Right forelimb (tissue), 1 donor: ENCODE measurements at places on chromosomes 5 and 9.

GRCh38 chr5:157026789-157027424 lies 32.0 kb downstream of the HAVCR1 start:
- no peak for DNase-seq

DNA sequence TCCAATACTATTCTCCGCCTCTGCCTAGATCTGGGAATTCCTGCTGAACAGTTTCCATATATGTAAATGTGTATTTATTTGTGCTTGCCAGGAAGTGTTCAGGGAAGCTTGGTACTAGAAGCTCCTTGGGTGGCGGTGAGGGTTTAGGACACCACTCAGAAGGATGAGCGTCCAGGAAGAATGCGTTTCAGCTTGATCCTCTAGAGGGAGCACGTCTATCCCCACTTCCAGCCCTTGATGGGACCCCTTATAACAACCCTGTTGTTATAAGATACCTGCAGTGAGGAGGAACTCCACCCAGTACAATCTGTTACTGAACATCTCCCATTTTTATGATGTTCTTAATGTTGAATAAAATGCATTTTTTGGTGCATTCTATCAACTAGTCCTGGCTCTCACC lies 88.9 kb downstream of the CYFIP2 start:
- DNase-seq: no peak

GRCh38 chr5:80656425-80656824 lies 1.6 kb upstream of the DHFR start:
- DNase-seq: no peak

DNA sequence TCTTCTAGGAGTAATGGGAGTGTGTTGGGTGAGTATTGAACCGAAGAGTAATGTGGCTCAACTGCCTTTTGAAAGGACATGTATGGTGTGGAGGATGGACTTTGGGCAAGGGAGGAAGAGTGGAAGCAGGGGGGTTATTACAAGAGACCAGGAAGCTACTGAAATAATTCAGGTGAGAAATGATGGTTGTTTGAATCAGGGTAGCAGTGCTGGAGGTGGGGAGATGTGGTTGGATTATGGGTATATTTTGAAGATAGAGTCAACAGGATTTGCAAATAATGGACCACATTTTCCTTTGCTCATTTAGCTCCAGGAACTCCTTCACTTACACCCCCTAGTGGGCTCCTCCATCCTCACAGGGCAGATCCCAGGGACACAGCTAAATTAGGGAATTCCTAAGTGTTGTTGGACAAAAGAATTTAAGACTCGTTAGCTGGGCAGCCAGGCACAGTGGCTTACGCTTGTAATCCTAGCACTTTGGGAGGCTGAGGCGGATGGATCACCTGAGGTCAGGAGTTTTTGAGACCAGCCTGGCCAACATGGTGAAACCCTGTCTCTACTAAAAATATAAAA lies 1.2 kb upstream of the SLC4A9 start:
- DNase-seq: no peak

GRCh38 chr5:158545949-158546530 lies 553.7 kb downstream of the EBF1 start:
- DNase-seq: no peak

- DNase-seq: no peak
Measured at GRCh38 chr5:97167435-97167834, 15.6 kb downstream of the RIOK2 start.

- no peak for DNase-seq
Measured at GRCh38 chr9:129989362-129989708, 53.7 kb downstream of the FNBP1 start.

GRCh38 chr9:120152295-120152694 lies 427.7 kb downstream of the CDK5RAP2 start:
- DNase-seq: peak; percentile 45

- DNase-seq: peak; percentile 58
Measured at GRCh38 chr9:96022445-96023051, 147.1 kb downstream of the ERCC6L2 start.

DNA sequence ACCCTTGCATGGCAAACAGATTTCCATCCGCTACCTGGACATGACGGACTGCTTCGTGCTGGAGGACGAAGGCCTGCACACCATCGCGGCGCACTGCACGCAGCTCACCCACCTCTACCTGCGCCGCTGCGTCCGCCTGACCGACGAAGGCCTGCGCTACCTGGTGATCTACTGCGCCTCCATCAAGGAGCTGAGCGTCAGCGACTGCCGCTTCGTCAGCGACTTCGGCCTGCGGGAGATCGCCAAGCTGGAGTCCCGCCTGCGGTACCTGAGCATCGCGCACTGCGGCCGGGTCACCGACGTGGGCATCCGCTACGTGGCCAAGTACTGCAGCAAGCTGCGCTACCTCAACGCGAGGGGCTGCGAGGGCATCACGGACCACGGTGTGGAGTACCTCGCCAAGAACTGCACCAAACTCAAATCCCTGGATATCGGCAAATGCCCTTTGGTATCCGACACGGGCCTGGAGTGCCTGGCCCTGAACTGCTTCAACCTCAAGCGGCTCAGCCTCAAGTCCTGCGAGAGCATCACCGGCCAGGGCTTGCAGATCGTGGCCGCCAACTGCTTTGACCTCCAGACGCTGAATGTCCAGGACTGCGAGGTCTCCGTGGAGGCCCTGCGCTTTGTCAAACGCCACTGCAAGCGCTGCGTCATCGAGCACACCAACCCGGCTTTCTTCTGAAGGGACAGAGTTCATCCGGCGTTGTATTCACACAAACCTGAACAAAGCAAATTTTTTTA lies 242.9 kb downstream of the MARCHF11 start:
- no peak for DNase-seq

- no peak for DNase-seq
Measured at GRCh38 chr9:87479801-87480201, 17.9 kb upstream of the DAPK1 start.

DNA sequence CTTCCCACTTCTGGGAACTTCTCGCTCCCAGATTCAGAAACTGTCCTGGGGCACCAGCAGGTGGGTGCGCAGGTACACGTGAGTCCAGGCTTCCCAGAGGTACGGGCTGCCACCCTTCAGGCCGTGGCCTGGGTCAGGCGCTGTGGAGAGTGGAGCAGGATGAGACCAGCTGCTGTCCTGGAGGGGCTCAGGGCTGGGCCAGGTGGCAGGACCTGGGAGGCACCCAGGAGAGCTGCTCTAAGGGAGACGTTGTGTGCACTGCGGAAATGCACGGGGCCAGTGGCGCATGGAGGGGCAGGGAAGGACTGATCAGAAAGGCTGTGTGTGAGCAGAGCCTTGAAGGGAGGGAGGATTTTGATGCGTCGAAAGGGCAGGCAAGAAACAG lies 135.1 kb upstream of the PHYKPL start:
- no peak for DNase-seq

DNA sequence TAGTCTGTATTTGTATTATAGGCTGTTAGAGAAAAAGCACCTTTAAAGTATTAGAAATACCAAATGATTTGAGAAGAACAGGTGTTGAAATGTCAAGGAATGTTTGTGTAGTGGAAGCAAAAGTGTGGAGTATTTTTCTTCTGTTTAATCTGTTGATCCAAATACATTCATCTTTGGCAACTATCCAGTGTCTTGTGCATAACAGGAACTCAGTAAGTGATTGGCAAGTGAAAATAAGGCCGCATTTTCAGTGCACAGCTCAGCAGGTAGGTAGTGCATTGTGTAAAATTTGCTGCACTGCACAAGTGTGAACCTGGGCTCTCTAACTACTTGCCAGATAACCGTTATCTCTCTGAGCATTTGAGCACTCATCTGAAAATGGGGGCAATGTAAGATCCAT lies 61.8 kb downstream of the CHSY3 start:
- no peak for DNase-seq

- no peak for DNase-seq
Measured at GRCh38 chr5:132342291-132343180, 27.0 kb upstream of the SLC22A5 start.

- no peak for DNase-seq
Measured at GRCh38 chr5:76622973-76623596, at the start of gene F2RL2. F2RL2 (minus strand) TSS chr5:76623403; CDS start chr5:76623230, 173 bp downstream.

GRCh38 chr5:177111720-177112394 lies 21.7 kb upstream of the NSD1 start:
- peak; percentile 76 for DNase-seq

DNA sequence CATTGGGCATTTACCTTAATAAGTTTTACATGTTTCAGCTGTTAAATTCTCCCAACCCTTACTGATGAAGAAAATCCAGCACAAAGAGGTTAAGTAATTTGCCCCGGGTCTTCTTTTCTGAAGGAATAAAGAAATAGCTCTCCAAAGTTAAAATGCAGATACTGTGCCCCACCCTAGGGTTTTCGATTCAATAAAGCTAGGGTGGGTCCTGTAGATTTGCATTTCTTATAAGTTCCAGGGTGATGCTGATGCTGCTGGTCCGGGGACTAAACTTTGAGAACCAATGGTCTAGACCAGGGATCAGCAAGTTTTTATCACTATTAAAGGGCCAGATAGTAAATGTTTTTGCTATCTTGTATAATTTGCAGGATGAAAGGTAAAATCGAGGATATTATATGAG lies 156.7 kb downstream of the ADAMTS12 start:
- DNase-seq: no peak

DNA sequence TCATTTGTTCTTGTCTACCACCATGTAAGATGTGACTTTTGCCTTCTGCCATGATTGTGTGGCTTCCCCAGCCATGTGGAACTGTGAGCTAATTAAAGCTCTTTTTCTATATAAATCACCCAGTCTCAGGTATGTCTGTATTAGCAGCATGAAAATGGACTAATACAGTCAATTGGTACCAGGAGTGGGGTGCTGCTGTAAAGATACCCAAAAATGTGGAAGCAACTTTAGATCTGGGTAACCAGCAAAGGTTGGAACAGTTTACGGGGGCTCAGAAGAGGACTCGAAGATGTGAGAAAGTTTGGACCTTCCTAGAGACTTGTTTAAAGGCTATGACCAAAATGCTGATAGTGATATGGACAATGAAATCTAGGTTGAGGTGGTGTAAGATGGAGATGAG lies 488.9 kb downstream of the ISL1 start:
- DNase-seq: no peak

DNA sequence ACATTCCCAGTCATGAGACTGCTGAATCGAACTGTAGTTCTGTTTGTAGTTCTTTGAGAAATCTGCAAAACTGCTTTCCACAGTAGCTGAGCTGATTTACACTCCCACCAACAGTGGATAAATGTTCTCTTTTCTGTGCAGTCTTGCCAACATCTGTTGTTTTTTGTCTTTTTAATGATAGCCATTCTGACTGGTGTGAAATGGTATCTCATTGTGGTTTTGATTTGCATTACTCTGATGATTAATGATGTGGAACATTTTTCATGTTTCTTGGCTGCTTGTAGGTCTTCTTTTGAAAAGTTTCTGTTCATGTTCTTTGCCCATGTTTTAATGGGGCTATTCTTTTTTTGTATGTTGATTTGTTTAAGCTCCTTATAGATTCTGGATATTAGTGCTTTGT lies 187.3 kb upstream of the TLE4 start:
- no peak for DNase-seq

- DNase-seq: no peak
Measured at GRCh38 chr5:169099801-169100734, 200.9 kb downstream of the SLIT3 start.
